ENCODE measurements at places on chromosomes 7 and 10. TPM values are rescaled to one million over a fixed set of nuclear protein-coding genes. Genes with fewer than 3 reads are reported as not detected.

DNA sequence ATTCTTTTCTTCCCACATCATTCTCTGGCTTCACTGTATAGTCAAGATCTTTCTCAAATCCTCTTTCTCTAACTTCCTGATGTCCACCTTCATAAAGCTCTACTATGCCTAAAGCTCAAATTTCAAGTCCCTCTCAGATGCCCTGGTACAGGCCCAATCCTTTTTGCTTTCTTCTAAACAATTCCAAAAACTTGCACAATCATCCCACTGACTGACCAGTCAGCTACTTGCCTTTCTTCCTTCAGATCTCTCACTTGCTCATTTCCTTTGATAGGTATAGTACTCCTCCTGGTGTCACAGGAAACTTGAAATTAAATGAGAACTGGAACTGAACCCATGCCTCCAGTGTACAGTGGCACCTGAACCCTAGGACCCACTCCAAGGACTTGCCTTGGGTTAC, 18.2 kb downstream of the SEC31B start:
- DNase-seq: no peak

DNA sequence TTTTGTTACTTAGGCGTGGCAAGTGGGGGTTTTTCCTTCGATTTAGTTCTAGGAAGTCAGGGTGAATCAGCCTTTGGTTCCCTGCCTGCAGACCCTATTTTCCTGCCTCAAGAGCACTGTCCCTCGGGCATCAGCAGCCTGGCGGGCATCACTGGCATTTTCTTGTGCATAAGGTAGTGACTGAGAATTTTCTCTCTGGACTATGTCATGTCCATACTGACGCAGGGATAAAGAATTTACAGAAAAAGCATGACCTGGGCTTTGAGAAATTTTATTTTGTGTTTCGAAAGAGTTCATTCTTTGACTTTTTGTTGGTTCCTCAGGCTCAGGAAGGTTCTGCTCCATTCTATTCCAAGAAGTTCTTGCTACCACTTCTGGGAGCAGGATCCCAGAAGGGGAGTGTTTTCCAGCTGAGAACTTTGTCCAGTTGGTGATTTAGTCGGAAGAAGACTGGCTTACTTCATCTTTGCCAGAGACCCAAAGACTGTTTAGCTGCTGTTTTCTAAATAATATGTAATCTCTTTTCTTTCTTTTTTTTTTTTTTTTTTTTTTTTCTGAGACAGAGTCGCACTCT, 213.9 kb upstream of the SH2B2 start:
- no peak for DNase-seq

DNA sequence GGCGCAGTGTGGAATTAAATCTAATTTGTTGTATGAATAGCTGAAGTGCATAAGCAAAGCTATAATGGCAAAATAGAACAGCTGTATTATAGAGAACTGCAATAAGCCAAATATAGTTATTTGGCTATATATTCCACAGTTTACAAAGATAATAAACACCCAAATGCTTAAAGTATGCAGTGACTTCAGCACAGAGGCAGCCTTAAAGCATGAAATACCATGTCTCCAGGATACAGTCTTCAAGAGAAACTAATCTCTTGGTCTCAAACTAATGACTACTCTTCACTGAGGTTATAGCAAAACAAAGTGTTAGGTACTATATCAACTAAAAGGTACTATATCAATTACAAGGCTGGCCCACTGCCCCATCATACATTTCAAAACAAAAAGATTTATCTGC, 48.0 kb downstream of the NT5C2 start:
- DNase-seq: no peak

DNA sequence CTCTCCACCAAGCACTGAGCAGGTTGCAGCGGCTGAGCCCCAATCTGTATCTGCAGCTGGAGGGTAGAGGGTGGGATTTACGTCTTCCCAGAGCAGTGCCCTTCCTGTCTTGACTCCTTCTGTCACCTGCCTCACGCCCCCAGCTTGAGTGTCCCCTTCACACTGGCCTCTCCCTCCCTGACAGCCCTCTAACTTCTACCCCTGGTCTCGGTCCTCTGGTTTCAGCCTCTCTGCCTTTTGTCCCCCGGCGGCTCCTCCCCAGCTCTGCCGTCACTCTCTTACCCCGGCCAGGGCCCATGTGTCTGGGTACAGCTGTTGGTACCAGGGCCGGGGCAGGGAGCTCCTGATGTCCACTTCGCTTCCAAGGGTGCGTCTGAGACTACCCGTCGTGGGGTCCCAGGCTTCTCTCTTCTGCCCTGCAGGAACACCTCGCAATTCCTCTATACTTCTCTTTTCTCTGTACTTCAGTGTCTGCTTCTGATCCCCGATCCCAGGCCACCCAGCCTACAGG, 654 bp downstream of the MUC3A start:
- peak; percentile 63 for DNase-seq

DNA sequence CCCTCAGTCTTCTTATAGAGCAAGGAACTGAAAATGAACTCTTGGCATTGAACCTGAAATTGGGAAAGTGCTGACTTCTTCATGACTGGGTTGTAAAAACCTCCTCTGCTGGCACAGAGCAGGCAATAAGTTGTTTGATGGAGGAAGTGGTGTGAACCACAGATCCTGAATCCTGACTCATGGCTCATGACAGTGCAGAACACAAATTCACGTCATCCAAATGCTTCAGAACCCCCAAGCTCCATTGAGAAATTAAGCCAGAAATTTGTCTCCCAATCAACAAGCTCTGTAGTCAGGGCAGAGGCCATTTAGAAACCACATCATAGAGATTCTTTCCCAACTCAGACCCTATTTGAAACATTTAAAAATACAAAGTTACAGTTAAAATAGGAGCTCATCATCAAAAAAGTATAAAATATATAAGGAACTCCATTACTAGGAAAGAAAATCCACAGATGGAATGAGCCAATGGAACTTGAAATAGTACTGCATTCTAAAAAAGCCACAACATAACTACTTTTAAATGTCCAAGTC, 10.3 kb upstream of the STK17A start:
- DNase-seq: no peak

- no peak for DNase-seq
These were observed 25.6 kb downstream of the TM9SF3 start for GRCh38 chr10:96560966-96561887.

DNA sequence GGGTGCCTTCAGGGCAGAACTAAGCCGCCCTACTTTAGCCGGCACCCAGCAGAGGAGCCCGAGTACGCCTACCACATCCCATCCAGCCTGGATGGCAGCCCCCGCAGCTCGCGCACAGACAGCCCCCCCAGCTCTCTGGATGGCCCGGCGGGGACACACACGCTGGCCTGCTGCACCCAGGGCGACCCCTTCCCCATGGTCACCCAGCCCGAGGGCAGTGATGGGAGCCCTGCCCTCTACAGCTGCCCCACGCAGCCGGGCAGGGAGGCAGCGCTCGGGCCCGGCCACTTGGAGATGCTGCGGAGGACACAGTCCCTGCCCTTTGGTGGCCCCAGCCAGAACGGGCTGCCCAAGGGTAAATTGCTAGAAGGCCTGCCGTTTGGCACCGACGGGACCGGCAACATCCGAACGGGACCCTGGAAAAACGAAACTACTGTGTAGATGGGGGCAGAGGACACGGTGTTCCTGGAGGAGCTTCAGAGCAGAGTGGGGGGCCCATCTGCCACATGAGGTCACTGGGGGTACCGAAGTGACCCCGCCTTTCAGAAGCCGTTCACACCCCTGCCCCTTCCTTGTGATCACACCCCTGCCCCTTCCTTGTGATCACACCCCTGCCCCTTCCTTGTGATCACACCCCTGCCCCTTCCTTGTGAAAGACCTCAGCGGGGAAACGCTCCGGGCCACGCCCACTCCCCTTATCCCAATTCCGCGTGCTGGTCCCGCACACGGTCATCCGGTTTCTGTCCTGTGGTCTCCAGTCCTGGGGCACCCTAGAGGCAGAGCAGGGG, 30.8 kb upstream of the KNDC1 start:
- DNase-seq: peak; percentile 70

DNA sequence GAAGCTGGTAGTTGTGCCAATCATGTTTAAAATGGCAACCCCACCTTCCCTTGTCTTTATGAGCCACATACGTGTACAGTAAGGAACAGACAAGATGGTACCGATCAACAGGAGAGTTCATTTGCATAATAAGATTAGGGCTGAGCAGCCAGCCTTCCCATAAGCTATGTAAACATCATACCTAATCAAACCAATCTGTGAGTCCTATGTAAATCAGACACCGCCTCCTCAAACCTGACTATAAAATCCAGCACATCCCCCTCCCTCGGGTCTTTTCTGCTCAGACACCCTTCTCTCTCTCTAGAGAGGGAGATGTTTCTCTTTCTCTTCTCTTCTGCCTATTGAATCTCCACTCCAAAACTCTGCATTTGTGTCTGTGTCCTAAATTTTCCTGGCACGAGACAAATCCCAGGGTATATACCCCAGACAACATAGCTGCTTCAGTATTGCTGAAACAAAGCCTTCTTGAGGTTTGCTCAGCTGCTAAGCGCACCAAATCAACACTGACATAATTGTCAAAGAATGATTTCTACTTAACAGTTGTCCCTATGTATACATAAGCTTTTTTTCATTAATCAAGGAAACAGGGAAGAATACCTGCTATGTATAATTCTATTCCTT, 279.2 kb downstream of the THSD7A start:
- no peak for DNase-seq

GRCh38 chr7:39686261-39686924, 63.0 kb downstream of the RALA start:
- no peak for DNase-seq

DNA sequence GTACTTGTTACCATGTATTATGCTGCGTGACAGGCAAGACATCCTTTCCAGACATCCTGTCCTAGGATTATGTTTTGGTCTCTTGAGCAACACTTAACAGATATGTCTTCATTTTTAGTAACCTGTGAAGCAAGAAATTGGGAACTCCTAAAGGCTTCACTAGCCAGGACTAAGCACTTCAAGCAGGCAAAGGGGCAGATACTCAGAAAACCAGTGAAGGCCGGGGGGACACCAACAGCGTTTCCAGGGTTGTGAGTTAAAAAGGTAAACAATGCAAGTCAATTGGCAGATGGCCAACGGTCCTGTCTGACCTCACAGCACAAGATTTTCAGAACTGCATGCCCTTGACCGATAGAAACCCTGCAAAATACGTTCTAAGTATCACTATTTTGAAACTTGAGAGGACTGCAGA, 77.6 kb upstream of the SFMBT2 start:
- no peak for DNase-seq

- no peak for DNase-seq
These were observed 24.9 kb downstream of the PRLHR start for GRCh38 chr10:118570591-118570990.

DNA sequence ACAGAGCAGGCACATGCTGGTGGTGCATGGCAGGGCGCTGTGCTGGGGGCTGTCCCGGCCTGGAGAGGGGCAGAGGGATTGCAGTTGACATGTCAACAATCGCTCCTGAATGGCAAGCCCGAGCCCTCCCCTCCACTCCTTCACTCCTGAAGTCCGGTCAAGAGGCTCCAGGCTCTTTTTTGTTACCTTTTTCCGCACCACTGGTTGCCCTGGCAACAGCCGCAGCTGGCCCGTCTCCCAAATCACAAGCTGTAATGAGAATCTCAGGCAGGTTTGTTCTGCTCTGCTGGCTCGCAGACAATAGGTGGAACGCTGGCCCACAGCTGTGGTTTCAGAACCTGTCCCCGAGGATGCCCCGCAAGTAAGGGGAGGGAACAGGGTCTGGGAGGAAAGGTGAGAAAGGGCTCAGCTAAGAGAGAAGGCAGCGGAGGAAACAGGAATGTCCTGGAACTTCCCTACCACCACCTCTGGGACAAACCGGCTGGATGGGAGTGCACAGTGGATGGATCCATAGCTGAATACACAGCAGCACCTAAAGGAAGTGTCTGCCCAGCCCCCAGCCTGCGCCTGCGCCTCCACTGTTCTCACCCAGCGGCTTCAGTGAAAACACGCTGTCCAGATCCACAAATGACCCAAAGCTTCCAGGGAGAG, 58.9 kb downstream of the CALML3 start:
- DNase-seq: peak; percentile 78

- no peak for DNase-seq
These were observed 695.4 kb downstream of the LRMDA start for GRCh38 chr10:76126607-76127527.

GRCh38 chr7:16773884-16774283, 20.3 kb downstream of the TSPAN13 start:
- DNase-seq: no peak

GRCh38 chr10:64007157-64007556, 486.0 kb downstream of the REEP3 start:
- DNase-seq: no peak

The PLEKHS1 gene
- not detected for total RNA-seq

The MYL10 gene
- not detected for total RNA-seq

The CRPPA gene
- total RNA-seq: 0.30 TPM

The PHKG1 gene
- total RNA-seq: 0.59 TPM

The ERCC6 gene
- 5.4 TPM for total RNA-seq

The CDC14C gene
- 0.07 TPM for total RNA-seq

The RINT1 gene
- total RNA-seq: 4.4 TPM

The SYT15 gene
- not detected for total RNA-seq

The EVX1 gene
- not detected for total RNA-seq

All from H7 (cell line).